ENCODE measurements at places on chromosomes 12 and 14.

DNA sequence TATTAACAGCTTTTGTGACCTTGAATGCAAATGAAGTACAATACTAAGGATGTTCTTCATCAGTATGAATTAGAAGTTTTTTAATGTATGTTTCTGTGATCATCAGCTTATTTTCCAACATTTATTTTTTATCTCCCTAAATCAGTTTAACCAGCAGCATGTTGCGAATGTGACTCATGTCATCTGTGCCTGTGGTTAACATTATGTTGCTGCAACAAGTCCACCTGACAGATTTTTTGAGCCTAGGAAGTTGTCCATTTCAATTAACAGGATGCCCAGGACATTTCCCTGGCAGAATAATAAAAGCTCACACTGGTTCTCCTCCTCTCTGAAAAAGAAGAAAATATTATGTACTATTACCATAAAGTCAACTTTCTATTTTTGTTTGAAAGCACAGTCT, 155.5 kb downstream of the SYT1 start:
- no peak for DNase-seq

DNA sequence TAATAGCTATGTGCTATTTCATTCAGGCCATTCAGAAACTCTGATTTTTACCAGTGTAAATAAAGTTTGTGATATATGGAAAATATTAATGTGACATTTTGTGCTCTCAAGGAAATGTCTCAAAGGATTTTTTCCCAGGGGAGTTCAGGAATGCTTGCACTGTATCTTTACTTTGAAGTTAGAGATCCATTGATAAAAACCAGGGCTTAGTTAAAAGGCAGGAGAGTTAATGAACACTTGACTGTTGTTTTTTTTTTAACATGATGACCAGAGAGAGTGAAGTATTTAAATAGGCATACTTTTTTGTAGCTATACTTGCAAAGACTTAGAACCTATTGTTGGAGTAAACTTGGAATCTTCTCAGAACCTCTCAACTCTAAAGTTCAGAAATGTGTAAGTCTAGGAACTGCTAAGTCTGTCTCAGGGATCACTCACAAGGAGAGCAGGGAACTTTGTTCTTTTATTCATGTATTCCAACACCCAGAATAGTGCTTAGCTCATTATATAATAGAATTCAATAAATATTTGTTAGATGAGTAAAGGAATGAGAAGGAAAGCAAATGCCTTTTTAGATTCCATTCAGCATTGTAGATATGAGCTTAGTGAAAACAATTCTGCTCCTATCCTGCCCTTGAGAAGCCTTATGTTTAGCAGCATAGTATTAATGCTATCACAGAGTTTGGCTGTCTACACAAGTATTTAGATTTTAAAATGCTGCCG, 117.5 kb downstream of the DAAM1 start:
- DNase-seq: no peak

DNA sequence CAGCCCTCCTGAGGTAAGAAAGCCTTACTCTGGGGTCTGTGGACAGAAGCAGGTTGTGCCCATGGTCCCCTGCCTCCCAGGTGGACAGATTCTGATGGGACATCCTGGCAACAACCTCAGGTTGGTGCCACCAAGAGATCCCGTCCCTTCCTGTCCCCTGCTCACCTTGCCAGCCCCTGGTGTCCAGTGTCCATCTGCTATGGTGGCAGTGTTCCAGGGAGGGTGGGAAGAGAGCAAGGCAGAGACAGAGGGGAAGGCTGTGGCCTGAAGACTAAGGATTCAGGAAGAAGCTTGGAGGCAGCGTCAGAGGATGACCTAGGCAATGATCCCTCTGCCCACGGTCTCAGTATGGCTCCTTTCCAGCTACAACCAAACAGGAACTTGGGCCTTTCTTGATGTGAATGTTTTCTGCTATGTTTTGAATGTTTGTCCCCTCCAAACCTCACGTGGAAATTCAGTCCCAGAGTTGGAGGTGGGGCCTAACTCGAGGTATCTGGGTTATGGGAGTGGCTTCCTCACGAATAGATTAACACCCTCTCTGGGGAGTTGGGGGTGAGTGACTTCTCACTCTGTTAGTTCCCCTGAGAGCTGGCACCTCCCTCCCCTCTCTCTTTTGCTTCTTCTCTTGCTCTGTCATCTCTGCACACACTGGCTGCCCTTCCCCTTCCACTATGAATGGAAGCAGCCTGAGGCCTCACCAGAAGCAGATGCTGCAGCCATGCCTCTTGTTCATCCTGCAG, 26.9 kb downstream of the IQSEC3 start:
- DNase-seq: no peak

DNA sequence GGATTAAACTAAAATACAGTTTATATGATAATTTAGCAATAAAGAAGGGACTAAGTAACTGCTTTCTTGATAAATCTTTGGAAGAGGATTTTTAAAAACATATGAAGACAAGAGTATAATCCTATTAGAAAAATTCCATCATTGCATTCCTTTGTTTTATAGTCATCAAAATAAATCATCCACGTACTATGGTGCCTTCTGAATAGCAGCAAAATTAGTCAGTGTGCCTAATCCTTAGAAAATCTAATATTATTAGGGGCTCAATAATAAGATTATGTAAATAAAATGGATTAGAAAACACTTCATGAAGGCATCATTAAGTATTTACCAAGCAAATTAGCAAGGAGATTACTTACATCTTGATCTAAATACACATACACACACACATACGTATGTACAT, 102.1 kb downstream of the KCNH5 start:
- DNase-seq: no peak

DNA sequence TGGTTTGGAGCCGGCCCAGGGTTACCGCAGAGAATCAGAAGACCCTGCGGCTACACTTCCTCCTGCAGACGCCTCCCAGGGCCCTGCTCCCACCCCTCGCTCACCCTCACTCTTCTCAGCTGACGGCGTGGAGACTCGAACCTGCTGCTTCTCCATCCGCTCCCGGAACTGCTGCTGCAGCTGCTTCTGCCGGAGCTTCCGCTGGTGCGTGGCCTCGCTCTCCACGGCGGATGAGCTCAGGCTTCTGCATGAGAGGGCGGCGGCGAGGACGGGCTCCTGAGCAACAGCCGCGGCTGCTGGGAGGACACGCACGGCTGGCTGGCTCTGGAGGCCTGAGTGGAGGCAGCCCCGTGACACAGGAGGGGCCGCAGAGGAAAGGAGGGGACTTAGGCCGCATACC, 33.3 kb downstream of the RAD52 start:
- DNase-seq: no peak

DNA sequence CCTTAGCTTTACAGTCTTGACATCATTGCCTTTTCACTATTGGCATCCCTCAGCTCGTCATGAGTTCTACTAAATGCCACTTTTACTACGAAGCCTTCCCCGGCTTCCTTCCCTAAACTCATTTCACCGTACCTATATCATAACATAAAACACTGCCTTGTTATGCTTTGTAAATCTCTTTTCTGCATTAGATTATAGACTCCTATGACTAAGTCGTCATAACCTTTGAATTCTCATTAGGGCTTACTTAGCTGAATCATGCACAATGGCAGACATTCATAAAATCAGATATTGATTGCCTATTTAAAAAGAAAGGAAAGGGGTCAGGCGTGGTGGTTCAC, 21.0 kb downstream of the BTG1 start:
- DNase-seq: no peak

DNA sequence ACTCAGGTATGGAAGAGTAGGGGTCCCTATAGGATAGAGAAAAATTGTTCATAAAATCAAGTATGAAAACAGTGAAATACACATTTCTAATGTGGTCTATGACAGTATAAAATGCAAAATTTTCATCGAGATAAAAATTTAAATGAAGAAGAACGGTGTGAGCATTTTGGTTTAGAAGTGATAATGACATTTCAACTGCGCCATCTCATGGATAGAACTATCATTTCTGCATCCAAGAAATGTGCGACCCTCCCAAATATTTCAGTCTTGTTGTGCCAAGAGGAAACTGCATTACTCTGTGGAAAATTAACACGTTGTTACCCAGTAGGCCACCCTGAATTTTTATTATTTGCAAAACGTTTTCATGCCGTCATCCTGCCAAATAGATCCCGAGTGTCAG, 108.8 kb downstream of the CRACR2A start:
- no peak for DNase-seq

DNA sequence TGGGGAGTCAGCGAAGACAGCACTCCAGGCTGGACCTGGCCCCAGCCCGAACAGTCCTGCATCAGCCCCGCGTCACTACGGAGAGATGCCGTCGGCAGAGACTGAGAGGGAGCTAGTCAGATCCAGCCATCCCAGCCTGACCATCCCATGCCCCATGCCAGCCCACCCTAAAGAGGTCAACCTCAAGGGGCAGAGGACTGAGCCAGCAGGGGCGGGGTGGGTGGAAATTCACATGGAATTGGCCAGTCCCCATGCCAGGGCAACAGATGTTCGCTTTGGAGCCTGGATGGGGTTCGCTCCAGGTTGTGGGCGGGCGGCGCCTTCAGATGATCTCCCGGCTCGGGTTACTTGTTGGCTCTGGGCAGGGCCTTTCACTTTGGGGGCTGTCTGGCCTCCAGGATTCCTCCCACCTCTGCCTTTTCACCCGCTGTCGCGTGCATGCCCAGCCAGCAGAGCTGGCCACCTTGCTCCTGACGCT, 154.3 kb downstream of the TSPAN9 start:
- DNase-seq: no peak

DNA sequence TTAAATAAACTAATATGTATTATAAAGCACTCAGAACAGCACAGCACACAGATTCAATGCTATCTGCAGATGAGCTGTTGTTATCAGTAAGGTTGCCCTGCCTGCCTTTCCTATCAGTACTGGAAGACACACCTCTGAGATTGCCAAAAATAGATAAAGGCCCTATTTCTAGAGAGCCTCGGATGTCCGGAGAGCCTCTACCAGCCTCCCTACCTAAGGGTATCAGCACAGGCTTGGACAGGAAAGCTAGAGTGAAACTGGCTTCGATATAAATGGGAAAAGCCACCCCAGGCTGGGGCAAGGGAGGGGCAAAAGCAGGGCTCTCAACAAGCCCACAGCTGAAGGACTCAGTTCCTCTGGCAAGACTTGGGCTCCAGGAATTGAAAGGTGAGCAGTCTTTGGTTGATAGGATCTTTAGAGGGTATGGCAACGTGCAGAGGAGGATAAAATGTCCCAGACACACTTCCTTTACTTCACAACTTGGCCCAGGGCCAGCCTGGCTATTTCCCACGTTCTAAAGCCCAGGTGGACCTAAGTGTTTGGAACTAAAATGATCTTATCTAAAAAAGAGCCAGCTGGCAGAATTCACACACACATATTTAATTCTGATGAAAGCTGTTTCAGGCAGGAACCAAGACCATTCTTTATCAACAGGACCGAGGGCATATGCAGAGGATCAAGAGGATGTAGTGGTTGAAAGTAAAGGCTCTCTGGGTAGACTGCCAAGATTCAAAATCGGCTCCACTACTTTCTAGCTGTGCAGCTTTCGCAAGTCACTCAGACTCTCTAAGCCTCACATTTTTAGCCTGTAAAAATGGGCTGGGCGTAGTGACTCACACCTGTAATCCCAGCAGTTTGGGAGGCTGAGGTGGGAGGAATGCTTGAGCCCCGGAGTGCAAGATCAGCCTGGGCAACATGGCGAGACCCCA, 37.8 kb upstream of the ITPR2 start:
- no peak for DNase-seq

GRCh38 chr14:103348154-103348553, 14.1 kb downstream of the EIF5 start:
- no peak for DNase-seq

Measured in stimulated activated CD4-positive, alpha-beta T cell treated with anti-CD3 and anti-CD28 coated beads, Interleukin-2, amount 100 ng/mL, for 48 hours (primary cell).